ENCODE measurements at places on chromosomes 13 and 19.
A peak's percentile ranks its signal among the peaks of the same experiment; 100 is the strongest.

GRCh38 chr13:45167611-45168554 lies 33.0 kb downstream of the KCTD4 start:
- no peak for DNase-seq

GRCh38 chr19:38213911-38214625 lies 10.0 kb downstream of the DPF1 start:
- DNase-seq = peak; percentile 47

GRCh38 chr13:20491926-20492435 lies 33.7 kb downstream of the CRYL1 start:
- DNase-seq = no peak

DNA sequence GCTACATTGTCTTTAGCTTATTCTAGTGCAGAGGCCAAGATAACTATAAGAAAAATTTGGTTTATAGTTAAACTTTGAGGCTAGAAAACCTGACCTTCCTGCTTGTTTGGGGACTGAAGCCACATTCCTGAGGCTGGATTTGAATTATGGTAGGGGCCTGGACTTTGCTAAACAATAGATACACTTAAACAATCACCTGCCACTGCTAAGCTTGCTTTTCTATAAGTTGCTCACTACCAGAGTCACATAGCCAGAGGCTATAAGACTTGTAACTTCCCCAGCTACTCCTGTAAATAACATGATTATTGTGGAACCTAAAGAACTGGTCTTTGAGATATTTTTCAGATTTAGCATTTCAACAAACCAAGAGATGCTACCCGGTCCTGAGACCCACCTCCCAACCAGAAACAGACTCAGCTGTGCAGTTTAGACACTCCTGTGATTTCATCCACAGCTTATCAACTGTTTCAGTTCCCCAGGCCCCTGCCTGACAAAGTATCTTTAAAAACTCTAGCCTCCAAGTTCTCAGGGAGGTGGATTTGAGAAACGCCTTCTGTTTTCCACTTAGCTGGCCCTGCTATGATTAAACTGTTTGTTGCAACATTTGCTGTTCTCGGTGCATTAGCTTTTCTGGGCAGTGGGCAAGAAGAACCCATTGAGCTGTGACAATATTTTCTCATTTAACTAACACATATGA lies 77.7 kb downstream of the MIPEP start:
- DNase-seq = no peak

DNA sequence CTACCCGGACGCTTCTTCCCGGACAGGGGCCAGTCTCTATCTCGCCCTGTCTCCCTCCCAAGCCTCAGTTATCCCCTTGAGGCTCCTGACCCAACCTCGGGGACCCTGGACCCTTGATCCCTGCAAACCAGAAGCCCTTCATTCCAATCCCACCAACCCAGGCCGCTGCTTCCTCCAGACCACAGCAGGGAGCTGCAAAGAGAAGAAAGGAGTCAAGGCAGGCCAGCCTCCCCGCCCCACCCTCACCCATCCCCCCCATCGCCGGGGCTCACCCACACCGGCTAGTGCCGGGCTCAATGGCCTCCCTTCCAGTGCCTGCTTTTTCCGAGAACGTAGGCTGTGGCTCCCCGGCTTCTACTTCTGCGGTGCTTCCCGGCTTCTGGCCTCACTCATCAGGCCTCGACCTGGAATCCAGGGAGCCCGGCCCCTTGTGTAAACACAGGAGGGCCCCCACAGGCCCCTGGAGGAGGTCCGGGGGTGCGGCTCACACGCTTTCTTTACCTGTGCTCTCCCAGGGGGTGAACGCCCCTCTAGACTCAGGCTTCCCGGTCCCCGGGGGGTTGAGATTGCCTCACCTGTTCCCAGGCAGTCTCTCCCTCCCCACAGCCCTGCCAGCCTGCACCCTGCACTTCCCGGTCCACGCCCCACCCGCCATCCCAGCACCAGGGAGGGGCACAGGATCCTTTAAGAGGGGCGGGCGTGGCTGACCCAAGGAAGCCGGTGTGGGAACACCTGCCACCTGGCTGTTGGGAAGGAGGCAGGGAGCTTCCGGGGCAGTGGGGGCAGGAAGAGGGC lies at the start of gene FAM83E:
Gene FAM83E, minus strand, starts transcription at position 641 of the 795 bp plus-strand sequence. CDS start 1,704 bp downstream, outside the sequence.
- no peak for DNase-seq

GRCh38 chr19:54262066-54262465 lies 5.0 kb upstream of the LILRB5 start:
- no peak for DNase-seq

DNA sequence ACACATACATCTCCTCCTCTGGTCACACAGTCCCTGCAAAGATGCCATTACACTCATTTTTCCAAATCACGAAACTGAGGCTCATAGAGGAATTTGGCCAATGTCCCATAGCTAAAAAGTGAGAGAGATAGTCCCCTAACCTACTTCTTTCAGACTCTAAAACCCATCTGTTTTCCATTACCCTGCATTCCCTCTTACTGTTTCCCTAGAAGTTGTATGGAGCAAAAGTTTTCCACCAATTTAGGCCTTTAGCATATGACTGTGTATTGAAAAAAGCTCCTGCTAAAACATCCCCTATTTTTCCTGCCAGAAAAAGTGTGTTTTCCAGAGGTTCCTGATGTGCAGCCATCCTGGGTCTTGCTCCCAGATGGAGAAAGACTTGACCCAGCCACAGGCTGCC lies 16.3 kb downstream of the SERP2 start:
- DNase-seq = no peak

GRCh38 chr13:61852116-61852619 lies 436.5 kb upstream of the PCDH20 start:
- no peak for DNase-seq

- no peak for DNase-seq
Measured at GRCh38 chr13:63421123-63421522, 2005.5 kb upstream of the PCDH20 start.

- DNase-seq = no peak
Measured at GRCh38 chr19:29323440-29324290, 110.7 kb upstream of the UQCRFS1 start.

- no peak for DNase-seq
Measured at GRCh38 chr13:106723036-106723435, 155.1 kb upstream of the ARGLU1 start.

DNA sequence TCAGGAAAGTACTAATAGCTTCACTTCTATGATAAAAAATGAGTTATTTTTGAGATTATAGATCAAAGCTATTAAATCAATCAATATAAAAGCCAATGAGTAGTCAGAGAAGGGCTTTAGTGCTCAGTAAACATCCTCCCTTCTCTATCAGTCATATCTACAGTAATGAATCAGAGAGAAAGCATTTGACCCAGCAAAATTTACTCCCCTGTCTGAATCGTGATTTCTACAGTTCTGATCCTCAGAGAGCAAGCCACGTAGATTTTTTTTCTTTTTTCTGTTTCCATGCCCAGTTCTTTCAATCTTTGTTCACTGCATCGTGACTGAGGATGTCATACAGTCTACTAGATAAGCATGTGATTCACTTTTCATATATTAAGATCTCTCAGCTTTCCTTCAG lies 16.2 kb upstream of the MBNL2 start:
- DNase-seq = no peak

GRCh38 chr13:113393226-113393562 lies 29.3 kb upstream of the GRTP1 start:
- no peak for DNase-seq

- no peak for DNase-seq
Measured at GRCh38 chr13:40439928-40440327, 226.5 kb downstream of the FOXO1 start.

DNA sequence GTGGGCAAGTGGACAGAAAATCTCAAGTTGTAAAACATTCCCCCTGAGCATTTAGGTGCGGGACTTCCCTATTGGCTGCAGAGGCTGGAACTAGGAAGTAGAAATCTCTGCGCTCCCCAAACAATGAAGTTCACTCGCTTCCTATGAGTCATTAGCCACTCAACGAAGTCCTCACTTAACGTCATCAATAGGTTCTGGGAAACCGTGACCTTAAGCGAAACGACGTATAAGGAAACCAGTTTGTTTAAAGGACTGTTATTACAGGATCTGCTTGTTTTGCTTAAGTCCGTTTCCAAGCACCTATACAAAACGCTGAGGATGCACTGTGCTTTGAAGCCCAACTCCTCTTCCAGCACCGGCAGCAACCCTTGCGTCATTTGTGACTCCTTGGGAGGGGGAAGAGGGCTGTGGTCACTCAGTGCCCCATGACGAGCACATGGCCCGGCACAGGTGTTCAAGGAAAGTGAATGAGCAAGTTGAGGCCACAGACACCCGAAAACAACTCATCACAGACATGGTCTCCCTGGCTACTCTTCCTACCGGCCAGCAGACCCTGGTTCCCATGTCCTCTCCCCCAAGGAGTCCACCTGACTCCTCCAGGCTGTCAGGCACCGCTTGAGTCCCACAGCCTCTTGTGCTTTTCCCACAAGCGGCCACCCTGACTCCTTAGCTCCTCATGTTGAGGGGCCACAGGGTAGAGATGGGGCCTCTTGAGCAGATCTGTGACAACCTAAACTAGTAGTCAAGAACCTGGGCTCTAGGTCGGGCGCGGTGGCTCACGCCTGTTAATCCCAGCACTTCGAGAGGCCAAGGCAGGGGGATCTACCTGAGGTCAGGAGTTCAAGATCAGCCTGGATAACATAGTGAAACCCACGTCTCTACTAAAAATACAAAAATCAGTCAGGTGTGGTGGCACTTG lies 4.8 kb downstream of the RPS16 start:
- peak; percentile 58 for DNase-seq

- DNase-seq = no peak
Measured at GRCh38 chr13:76009267-76009890, 373.2 kb downstream of the LMO7 start.

GRCh38 chr19:57075801-57076492 lies 43.8 kb upstream of the USP29 start:
- no peak for DNase-seq

GRCh38 chr13:48214519-48215121 lies 18.4 kb upstream of the ITM2B start:
- DNase-seq = no peak

GRCh38 chr13:112712451-112713207 lies 22.8 kb downstream of the ATP11A start:
- no peak for DNase-seq

DNA sequence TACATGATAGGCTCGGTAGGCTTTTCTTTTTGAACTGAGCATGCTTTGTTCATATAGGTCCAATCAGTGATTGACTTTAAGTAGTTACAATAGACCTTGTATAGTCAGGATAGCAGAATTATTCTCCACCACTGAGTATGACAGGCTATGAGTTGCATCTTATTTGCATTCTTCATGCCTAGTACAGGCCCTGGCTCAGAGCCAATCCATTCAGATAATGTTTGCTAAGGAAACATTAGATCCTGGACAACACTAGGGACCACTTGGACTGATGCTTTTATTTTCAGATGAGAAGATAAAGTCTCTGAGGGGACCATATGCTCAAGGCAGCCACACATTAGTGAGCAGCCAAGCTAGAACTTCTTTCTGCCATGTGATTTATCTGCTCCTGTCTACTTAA lies 133.9 kb downstream of the KL start:
- no peak for DNase-seq
